ENCODE measurements at places on chromosomes 3 and 15. TPM values are rescaled to one million over a fixed set of nuclear protein-coding genes. Genes with fewer than 3 reads are reported as not detected.

DNA sequence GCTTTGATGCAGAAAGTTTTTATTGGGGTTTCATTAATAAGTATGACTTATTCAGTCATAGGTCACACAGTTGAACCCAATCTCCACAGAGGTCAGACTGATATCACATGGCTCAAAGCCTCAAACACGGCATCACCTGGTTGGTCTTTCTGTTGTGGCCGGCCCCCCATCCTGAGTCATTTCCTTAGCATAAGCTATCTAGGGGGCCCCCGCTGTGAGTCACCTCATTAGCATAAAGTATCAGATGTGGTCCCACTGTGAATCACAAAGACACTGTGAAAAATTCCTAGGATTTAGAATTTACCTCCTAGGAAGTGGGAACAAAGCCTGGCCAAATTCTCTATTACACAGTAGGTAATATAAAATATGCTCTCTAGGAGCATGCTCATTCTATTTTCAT lies 502.2 kb downstream of the PYDC2 start:
- DNase-seq = no peak

The CCDC66 gene
- 36.0 TPM for polyA plus RNA-seq

GRCh38 chr3:64541803-64542202 lies 146.0 kb downstream of the ADAMTS9 start:
- DNase-seq = no peak

- DNase-seq = no peak
These were observed 320.2 kb upstream of the TBC1D5 start for GRCh38 chr3:18062657-18063025.

The MST1R gene
- 4.0 TPM for polyA plus RNA-seq

The AHSG gene
- not detected for polyA plus RNA-seq
